Myocyte (in vitro differentiated cells): ENCODE measurements at places on chromosomes 11 and 22.

DNA sequence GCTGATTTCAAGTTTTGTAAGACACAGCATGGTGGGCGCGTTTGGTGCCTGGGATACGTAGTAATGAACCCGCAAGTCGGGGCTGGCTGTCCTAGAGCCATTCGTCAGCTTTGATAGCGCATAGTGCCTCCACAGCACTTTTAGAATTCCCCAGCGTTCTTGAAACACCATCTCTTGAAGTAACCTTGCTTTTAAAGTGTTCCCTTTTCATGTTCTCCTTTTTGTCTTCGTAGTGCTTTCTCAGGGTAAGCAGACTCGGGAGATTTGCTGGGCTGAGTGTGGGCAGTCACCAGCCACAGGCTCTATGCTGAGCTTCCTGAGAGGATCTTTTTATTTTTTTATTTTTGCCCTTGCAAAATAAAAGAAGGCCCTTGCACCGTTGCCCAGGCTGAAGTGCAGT lies 39.6 kb upstream of the CTTN start:
- DNase-seq, result no peak

- DNase-seq, result no peak
Measured at GRCh38 chr11:8315463-8315862, 51.8 kb upstream of the LMO1 start.

DNA sequence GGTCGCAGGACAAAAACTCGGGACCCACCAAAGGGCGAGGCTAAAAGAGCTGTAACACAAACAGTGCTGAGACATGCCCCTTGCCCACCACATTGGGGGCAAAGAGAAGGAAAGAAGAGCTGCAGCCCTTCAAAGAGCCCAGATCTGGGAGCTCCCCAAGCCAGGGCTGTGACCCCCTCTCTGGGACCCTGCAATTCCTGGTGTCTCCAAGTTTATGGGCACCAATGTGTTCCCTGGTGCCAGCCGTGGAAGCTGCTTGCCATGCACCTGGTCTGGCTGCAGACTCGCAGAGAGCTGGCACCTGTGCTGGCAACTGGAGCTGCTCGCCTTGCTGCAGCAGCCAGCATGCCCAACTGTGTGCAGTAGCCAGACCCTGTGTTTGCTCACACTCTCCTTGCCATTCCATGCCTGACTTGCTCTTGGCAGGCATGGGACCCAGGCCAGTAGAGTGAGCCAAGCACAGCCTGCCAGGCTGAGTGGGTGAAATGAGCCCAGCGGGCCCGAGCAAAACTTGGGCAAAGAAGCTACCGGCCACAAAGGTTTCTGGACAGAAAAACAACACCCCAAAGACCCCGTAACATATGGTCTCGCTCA lies 16.0 kb downstream of the RRP8 start:
- no peak for DNase-seq

GRCh38 chr11:76706667-76707066 lies 36.1 kb upstream of the LRRC32 start:
- no peak for DNase-seq

- peak; percentile 44 for DNase-seq
Measured at GRCh38 chr11:12220305-12220704, 109.9 kb downstream of the MICAL2 start.

GRCh38 chr11:122678406-122678805 lies 22.9 kb downstream of the UBASH3B start:
- no peak for DNase-seq

- peak; percentile 46 for DNase-seq
Measured at GRCh38 chr11:128802358-128802981, 64.6 kb downstream of the KCNJ1 start.
